ENCODE measurements at places on chromosomes 12 and 14.

DNA sequence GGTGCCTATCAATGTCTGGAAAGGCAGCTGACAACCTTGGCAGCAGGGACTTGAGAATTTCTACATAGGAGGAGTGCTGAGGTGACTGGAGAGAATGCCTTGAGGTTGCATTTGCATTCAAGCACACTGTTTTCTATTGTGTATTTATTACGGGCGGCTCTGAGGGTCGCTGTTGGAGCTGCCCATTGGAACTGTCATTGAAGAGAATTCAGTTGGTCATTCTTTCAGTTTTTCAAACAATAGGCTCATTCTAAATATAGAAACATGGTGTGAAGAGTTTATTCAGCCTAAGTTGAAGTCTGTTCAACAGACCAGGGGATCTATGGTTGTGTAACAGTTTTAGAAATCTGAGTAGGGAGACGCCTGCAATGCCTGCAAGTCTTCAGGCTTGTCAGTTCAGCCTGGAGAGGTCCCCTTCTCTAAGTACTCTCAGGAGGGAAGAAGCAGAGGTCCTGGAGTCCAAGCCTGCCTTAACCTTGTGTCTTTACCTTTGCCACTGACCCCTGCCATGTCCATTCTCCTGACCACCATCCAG lies 9.8 kb upstream of the ABHD12B start:
- no peak for DNase-seq

- DNase-seq, result no peak
Observed at GRCh38 chr12:53255996-53256395, 12.1 kb upstream of the ESPL1 start.

DNA sequence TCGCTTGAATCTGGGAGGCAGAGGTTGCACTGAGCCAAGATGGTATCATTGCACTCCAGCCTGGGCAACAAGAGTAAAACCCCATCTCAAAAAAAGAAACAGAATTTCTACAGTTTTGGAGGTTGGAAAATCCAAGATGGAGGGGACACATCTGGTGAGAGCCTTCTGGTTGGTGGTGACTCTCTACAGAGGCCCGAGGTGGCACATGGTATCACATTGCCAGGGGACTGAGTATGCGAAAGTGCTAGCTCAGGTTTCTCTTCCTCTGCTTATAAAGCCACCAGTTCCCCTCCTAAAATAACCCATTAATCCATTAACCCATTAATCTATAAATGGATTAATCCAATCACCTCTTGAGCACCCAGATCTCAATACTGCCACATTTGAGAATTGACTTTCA lies 70.8 kb upstream of the DACT1 start:
- DNase-seq, result no peak

DNA sequence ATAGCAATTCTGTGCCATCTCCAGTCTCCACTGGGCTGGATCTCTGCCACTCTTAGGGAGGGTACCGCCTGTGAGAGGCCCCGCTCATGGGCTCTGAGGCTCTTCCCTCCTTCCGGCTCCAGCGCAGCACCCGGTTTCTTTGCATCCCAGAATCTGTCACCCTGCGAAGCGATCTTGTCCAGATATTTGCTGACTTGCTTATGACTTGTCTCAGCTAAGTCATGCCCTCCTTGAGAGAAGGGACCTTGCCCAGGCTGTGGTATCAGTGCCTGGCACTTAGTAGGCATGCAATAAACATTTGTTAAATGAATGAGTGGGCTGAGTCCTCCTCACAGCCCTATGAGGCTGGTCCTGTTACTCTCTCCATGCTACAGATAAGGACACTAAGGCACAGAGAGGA lies 13.4 kb downstream of the KRT80 start:
- DNase-seq, result no peak

DNA sequence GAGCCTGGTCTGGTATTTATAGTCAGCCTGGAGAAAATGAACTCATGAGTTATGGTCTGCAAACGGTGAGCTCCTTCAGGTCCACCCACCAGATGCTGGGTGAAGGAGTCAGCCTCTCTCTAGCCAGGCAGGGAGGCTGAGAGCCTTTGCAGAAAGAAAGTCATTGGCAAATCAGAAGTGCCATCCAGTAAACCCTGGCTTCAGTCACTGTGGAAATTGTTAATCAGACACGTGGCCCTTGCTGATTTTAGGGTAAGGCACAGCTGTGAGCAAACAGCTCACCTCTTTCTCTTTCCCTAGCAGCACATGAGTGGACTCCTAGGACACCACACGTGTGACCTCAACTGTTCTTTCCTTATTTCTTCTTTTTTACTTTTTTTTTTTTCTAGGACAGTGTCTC lies 44.9 kb downstream of the CHST11 start:
- DNase-seq, result no peak

DNA sequence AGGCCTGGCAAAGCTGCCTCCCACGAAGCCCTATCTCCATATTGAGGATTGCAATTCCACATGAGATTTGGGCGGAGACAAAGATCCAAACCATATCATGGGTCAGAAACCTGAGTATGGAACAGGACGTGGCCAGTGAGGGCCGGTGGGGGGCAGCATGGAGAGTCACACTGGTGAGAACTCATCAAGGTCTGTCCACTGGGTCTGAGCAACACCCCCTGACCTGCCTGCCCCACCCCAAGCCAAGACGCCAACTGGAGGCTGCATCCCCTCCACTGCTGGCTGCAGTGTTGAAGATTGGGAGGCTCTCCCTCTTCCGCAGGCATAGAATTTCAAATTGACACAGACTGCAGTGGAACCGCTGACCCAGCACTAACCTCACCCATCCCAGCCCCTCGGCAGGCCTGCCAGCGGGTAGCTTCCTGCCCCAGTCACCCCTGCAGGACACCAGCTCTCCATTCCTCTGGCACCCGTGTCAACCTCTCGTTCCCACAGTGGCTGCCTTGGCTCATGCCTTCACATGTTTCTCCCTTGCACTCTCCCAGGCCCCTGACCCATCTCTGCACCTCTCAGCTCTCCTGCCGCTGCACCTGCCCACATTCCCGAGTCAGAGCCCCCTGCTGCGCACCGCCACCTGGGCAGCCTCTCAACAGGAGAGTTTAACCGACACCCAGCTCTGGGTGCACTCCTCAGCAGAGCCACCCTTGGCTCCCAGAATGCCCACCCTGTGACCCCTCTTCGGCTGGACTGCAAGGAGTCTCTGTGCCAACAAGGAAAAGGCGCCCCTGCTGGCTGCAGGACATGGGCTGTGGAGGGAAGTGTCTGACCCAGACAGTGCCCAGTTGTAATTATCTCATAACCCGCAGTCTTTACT lies 45.2 kb upstream of the PPP2R5C start:
- no peak for DNase-seq

- no peak for DNase-seq
Observed at GRCh38 chr14:102362084-102362483, 606 bp downstream of the CINP start.

Measured in AG09319 (cell line).